Foreskin keratinocyte (primary cell): ENCODE measurements at places on chromosomes 12 and 14.
A peak's percentile ranks its signal among the peaks of the same experiment; 100 is the strongest.

- DNase-seq, result no peak
Observed at GRCh38 chr12:115351514-115352077, 667.6 kb upstream of the TBX3 start.

DNA sequence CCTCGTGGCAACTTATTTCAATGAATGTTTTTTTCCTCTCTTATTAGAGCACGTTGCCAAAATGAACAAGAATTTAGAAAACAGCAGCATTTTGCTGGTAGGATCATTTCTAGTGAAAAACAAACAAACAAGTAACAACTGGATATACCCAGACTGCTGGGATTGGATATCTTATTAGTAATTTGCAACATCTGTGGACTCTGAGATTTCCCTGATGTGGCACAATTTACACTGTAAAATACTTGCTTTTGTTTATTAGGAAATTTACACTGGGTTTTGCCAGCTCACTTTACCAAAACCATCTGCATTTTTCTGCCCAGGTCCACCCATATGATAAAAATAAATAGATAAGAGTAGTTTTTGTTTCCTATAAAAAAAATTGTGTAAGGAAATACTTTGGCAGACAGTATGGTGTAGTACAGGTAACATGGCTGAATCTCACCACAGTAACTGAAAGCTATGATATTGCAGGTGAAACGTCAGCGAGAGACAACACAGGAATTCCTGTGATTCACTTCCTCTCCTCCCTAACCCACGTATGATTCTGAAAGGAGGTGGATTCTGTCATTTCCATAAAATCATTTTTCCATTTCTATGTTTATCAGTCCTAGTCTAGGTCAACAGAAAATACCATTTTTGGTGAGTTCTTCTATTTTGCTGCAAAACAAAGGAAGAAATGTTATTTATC is 176.2 kb upstream of the NOVA1 start:
- DNase-seq, result peak; percentile 37

DNA sequence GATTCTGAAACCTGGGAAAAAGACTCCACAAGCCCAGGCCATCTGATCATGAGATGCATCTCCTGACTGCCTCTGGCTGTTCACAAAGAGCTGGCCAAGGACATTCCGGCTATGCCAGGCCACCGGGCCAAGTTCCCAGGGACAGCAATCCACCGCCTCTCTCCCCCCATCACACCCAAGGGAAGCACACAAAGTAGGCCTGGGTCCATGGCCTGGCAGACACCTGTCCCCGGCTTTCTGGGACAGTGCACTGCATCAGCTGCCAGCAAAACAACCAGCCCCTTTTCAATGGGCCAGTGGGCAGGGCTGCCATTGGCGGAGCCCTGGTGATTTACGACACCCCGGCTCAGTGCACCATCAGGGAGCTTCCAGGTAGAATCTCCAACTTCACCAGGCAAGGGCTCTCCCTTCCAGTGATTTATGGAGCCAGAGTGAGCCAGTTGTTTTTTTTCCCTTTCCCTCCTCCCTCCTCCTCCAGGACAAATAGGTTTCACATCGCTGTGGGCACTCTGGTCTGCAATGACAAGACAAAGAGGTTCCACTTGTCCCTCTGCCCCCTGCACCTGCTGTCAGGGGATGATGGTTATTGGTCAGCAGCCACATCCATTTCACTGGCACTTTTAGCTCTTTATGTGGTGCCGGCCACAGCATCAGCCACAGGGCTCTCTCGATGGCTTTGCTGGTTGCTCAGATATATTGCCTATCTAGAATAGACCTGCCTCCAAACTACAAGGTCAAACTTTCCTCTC is 149.6 kb downstream of the SLC38A6 start:
- no peak for DNase-seq

GRCh38 chr12:91774434-91774921 is 371.2 kb downstream of the BTG1 start:
- peak; percentile 17 for DNase-seq

DNA sequence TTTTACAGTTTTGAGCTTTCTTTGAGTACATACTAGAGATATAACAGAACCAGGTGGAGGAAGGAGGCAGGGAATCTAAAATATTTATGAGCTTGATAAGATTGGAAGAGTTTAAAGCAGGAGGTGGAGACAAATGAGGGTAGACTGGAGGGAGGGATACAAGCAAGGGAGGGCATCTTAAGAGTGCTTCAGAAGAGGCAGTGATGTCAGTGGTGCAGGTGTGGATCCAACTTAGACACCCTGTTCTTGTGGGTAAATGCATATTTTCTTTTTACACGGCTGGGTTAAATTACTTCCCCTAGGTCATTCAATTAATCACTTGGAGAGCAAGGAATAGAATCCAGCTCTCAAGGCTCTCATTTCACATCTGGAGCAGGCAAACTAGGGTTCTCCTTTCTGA is 146.1 kb upstream of the LRIG3 start:
- DNase-seq, result peak; percentile 90
